Stimulated activated naive CD4-positive, alpha-beta T cell treated with Interleukin-2 at 50 U/mL for 16 hours (primary cell): ENCODE measurements at places on chromosomes 12 and 14.

DNA sequence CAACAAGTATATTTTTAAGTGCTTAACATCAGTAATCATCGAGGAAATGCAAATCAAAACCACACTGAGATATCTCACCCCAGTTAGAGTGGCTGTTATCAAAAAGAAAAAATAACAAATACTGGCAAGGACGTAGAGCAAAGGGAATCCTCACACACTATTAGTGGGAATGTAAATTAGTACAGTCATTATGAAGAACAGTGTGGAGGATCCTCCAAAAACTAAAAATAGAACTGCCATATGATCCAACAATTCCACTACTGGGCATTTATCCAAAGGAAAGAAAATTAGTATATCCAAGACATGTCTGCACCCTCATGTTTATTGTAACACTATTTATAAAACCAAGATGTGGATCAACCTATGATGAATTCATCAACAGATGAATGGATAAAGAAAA, 149.0 kb upstream of the PWP1 start:
- no peak for DNase-seq

DNA sequence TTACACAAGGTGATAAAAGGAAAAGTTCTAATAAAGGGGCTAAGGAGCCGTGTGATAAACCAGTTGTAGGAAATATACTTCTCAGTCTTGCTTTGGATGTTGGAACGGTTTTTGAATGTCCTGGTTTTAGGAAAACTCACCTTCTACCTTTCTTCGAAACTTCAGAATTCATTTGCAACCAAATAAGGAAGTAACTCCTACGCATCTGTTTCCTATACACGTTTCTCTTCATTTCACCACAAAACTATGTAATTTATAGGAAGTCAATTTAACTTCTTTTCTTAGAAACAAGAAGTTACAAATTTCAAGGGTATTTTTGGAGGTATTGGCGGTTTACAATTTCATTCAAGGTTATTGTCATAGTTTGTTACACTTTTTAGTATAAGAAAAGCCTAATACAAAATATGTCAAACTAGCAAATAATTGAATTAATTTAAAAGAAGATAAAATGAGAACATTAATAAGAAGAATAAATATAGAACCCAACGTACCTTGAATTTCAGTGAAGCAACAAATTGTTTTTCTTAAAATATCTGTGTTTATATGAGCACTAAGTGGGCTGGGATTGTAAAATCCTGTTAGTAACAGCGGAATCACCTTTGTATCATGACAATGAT, 33.2 kb upstream of the CD69 start:
- no peak for DNase-seq

DNA sequence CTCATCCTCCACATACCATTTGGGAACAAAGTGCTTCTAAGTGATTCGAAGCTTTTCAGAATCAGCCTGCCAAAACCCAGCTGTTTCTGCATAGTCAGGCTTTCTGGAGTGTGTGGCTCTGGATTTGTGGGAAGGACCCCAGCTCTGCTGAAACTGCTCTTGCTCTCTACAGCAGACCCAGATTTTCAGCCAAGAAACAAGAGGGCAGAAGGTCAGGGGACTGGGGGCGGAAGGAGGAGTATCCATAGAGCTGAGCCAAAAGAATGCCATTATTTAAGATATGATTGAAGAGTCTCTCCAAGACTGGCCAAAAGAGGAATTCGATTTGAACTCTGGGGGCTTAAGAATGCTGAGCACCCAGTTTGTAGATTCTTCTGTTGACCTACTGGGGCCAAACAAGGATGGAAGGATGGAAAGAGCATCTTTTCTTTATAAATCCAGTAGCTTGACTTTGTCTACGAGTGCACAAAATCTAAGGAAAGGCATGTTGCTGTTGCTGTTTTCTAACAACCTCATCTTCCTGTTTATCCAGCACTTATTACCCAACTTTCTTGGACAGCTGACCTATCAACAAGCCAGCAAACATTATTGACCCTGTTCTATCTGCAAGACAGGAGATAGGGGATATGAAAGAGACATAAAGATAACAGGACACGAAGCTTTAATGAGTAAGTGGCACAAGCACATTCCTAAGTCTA, 29.2 kb downstream of the FBLN5 start:
- no peak for DNase-seq

- DNase-seq, result no peak
Measured at GRCh38 chr12:6377667-6377994, 2.3 kb upstream of the SCNN1A start.

- no peak for DNase-seq
Measured at GRCh38 chr12:1527789-1528188, 66.6 kb downstream of the FBXL14 start.

- no peak for DNase-seq
Measured at GRCh38 chr12:13060581-13060980, 16.4 kb downstream of the FAM234B start.

- no peak for DNase-seq
Measured at GRCh38 chr12:15201056-15201455, 20.2 kb downstream of the RERG start.

DNA sequence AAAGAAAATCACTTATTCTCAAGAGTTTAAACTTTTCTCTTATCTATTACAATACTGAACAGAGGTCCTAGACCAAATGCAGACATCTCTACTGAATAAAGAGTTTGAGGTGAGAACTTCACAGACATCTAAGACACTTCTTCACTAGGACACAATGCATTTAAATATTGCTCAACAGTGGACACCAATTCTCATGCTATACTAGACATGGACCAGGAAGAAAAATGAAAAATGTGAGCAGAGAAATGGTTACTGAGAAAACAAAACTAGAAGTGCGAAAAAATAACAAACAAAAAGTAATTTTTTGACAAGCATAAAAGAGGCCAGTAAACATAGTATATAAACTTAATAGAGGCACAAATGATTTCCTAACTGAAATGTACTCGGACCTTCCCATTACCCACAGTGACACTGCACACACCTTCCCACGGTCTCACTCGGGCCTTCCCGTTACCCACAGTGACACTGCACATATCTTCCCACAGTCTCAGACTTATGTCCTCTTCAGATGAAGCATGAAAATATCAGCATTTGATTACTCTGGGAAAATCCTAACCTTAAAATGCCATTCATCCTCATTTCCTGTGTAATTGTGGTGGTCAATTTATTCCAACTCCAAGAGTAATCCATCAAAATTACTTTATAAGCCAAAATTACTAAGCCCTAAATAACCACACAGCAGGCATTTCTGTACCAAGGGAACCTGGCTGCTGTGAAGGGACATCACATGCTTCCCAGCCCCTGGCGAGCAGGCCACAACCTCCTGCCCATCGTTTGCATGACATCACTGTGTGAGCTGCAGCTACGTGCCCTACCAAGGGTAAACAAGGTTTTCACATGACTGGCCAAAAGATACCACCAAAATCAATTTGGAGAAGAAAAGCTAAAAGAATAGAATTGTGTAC, 6.4 kb downstream of the SLC15A4 start:
- no peak for DNase-seq

DNA sequence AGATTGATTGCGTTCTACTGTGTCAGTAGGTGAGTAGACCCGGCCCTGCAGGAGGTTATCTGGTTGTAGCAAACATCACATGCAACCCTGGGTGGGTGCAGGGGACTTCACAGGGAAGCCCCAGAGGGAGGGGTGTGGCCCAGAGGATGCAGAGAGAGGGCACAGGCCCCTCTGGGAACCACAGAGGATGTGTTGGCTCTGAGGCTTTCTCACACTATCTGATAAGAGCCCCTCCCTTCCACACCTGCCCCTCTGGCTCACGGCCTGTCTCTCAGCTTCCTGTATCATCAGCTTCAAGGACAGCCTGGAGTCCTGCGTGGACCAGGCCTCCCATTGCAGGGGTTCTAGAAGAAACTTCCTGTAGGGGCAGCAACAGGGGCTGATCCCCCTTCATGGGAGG, 101.9 kb downstream of the RIN3 start:
- DNase-seq, result peak; percentile 49

DNA sequence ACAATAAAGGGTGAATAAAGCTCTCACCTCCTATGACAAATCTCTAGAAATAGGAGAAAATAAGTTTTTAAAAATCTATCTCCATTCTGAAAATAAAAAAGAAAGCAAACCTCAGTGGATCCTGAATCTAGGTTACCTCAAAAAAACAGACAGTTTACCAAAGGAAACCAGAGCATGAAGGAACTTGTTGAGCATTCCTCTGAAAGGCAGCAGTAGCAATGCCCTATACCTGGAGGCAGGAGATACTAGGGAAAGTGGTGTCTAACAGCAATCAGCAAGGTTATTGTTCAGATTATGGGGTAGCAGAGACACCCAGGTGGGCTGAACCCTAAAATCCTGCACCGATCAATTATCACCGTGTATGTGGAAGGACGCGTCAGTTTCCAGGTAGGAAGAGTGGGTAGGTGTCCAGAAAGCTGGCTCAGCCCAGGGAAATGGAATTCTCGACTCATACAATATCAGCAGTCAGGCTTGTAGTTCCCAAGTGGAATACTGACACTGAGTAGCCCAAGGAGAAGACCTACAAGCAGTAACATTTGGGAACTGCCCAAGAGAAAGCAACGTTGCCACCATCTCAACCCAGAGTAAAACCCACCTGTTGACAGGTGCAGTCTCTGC, 128.3 kb downstream of the ST8SIA1 start:
- no peak for DNase-seq

- DNase-seq, result no peak
Measured at GRCh38 chr14:49880267-49881064, 12.4 kb upstream of the ARF6 start.

DNA sequence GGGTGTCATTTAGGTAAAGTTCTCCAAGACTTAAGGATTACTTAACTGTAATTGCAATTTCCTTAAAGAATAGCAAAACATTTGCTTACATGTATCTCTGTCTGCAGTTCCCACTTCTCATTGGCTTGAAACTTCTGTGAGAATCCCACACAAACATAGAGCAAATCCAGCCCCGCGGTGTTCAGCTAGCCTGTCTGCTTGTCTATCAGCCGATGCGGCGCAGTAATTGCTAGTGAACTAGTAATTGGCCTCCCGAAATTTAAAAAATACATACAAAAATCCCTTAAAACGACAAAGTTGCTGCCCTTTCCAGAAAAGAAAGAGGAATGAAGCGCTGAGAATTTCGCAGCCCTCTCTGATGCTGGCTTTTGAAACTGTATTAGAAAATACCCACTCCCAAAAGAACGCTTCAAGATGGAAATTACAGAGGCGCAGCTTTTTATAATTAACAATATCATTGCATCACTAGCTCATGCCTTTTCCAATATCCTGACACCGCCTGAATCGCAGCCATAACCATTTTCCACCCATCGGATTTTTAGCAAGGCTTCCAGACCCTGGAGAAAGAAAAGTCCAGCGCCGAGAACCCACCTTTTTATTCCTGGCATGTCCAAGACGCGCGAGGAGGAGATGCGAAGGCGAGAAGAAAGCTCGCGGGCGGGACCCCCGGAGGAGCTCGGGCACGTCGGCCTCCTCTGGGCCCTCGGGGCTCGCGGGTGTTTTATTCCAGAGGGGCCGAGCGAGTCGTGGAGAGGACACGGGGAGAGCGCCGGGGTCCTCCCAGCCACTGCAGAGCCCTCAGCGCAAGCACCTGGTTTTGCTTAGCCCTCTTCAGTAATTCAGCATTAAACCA, 646 bp downstream of the FBLN5 start:
- no peak for DNase-seq

- DNase-seq, result no peak
Measured at GRCh38 chr12:105820429-105821125, 318.2 kb downstream of the NUAK1 start.

DNA sequence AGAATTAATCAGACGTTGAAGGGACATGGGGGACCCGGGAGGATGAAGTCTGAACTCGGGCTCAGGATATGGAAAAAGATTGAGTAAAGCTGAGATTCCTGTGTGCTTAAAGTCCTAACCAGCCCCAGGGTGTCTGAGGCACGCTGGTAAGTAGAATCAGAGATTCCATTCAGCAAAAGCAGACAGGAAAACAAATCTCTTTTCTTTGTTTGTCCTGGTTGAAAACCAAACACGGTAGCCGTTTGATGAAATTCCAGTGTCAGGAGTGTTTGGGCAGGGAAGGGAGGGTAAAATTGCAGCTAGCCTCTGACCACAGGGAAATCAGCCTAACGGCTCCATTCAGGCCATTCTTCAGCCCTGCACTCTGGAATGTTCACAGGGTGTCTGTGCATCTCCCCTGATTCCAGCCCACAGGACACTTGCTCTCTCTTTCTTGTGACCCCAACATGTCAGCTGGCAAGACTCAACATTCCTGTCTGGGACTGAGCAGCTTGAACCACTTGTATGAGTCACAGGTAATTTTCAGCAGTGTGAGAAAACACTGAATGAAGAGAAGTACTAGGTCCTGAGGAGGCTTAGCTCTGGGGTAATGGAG, 31.0 kb downstream of the NINJ2 start:
- DNase-seq, result no peak

GRCh38 chr12:29578731-29579130, 81.2 kb upstream of the OVCH1 start:
- no peak for DNase-seq

DNA sequence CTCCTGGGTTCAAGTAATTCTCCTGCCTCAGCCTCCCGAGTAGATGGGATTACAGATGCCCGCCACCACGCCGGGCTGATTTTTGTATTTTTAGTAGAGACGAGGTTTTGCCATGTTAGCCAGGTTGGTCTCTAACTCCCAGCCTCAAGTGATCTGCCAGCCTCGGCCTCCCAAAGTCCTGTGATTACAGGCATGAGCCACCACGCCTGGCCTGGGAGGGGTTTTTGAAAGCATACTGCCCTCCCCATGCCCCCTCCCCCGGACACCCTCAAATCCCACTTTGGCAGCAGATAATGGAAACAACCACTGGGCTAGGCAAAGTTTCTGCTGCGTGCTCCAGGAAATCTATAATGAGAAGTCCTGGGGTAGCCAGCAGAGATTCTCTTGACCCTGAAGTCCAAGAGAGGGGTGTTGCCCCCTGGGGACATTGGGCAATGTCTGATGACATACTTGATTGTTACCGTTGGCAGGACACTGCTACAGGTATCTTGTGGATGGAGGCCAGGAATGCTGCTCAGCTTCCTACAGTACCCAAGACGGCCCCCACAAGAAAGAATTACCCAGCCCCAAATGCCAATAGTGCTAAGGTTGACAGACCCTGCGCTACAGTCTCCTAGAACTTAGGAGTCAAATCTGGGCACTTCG, 18.7 kb upstream of the FBXO21 start:
- DNase-seq, result no peak

GRCh38 chr14:101960225-101960624, 4.1 kb upstream of the DYNC1H1 start:
- peak; percentile 3 for DNase-seq

DNA sequence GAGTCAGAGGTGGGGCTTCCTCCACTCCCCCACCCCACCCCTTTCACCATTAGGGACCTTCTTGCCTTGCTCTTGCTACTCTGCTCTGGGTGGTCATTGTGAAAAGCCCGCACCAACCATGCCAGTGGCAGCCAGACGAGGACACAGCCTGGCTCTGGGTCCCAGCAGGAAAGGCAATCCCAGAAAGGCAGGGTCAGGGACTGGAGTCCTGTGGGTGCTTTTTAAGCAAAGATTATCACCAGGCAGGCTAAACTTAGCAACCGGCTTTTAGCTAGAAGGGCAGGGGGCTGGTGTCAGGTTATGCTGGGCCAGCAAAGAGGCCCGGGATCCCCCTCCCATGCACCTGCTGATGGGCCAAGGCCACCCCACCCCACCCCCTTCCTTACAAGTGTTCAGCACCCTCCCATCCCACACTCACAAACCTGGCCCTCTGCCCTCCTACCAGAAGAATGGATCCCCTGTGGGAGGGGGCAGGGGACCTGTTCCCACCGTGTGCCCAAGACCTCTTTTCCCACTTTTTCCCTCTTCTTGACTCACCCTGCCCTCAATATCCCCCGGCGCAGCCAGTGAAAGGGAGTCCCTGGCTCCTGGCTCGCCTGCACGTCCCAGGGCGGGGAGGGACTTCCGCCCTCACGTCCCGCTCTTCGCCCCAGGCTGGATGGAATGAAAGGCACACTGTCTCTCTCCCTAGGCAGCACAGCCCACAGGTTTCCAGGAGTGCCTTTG, 1.2 kb upstream of the GAPDH start:
- peak; percentile 29 for DNase-seq

- no peak for DNase-seq
Measured at GRCh38 chr14:56341766-56342493, 223.7 kb downstream of the PELI2 start.
